H4 (cell line): ENCODE measurements at places on chromosomes 4 and X. TPM values are rescaled to one million over a fixed set of nuclear protein-coding genes. Genes with fewer than 3 reads are reported as not detected.
A peak's percentile ranks its signal among the peaks of the same experiment; 100 is the strongest.

Gene ATP2B3
- total RNA-seq = not detected in 2 replicates

Gene RNF212
- not detected in 2 replicates for total RNA-seq

Gene H2BW2
- total RNA-seq = not detected in 2 replicates

Gene BCLAF3
- total RNA-seq = 1.7 and 1.9 TPM in 2 replicates

Gene LRRC66
- 0.15 TPM in 1 of 2 replicates, not detected in the other for total RNA-seq

Gene XAGE2
- total RNA-seq = not detected in 2 replicates

Gene FAM184B
- total RNA-seq = 0.08 TPM in 1 of 2 replicates, not detected in the other

- DNase-seq = no peak
Measured at GRCh38 chr4:184762100-184762499, 28.2 kb upstream of the CENPU start.

DNA sequence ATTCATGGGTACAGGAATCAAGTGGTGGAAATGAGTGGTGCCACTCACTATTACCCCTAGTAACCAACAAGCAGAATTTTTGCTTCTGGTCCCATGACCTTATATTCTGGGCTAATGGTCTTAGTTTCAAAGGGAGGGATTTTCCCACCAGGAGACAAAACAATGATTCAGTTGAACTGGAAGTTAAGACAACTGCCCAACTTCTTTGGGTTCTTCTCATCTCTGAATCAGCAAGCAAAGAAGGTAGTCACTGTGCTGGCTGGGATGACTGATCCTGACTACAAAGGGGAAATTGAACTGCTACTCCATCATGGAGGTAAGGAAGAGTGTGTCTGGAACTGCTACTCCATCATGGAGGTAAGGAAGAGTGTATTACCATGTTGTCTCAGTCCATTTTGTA lies 87.2 kb downstream of the IL13RA2 start:
- no peak for DNase-seq

- DNase-seq = peak; percentile 74
Measured at GRCh38 chr4:18075823-18076433, 54.4 kb upstream of the LCORL start.

DNA sequence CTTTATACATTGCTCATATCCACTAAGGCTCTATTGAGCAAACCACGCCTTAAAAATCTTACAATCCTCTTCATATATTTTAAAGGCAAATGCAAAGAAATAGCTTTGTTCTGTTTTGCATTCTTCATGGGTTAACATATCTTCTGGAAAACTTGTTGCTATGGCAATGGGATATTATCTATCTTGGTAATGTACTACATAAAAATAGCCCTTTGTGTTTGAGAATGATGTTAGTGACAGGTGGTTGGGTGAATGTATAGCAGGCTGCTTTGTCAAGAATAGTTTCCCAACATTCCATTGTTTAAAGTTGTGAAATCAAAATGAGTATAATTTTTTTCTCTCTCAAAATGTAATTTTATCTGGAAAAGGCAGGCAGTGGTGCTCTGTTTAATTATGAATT lies 16.8 kb downstream of the REPS2 start:
- DNase-seq = no peak

DNA sequence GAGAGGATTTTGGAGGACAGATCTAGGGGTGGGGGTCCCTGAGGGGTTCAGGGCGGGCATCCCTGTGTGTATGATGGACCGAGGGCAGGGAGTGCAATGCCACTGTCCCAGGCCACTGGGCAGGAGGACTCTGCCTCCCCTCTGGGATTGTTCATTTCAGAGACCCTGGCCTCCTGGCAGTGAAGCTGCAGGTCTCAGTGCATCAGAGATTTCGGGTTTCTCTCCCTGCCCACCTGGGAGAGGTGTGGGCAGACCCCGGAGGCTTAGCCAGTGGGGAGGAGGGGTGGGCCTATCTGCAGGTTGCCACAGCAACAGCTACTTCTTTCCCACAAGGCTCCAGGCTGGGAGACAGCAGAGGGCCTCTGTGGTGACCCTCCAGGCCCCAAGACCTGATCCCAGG lies 80.1 kb upstream of the LRPAP1 start:
- DNase-seq = no peak

DNA sequence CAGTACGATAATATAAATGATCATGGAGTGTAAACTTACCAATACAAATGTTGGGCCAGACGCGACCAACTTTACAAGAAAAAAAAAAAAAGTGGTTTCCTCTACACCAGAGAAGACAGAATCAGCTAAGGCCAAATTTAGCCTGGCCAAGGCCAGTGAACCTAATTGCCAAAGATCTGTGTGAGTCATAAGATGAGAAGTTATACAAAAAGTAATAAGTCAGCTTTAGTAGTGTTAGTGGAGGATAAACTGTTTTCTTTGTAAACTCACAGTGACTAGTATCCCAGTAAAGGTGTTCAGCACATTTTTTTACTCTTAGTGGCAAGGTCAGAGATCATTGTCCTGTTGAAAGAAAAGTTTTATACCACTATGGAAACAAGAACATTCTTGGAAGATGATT lies 531.4 kb upstream of the TECRL start:
- DNase-seq = peak; percentile 53

GRCh38 chrX:109294097-109294814 lies 187.6 kb downstream of the GUCY2F start:
- no peak for DNase-seq

GRCh38 chrX:131571348-131571747 lies 27.5 kb downstream of the OR13H1 start:
- DNase-seq = no peak

GRCh38 chr4:150302553-150302952 lies 224.3 kb downstream of the DCLK2 start:
- DNase-seq = peak; percentile 96

DNA sequence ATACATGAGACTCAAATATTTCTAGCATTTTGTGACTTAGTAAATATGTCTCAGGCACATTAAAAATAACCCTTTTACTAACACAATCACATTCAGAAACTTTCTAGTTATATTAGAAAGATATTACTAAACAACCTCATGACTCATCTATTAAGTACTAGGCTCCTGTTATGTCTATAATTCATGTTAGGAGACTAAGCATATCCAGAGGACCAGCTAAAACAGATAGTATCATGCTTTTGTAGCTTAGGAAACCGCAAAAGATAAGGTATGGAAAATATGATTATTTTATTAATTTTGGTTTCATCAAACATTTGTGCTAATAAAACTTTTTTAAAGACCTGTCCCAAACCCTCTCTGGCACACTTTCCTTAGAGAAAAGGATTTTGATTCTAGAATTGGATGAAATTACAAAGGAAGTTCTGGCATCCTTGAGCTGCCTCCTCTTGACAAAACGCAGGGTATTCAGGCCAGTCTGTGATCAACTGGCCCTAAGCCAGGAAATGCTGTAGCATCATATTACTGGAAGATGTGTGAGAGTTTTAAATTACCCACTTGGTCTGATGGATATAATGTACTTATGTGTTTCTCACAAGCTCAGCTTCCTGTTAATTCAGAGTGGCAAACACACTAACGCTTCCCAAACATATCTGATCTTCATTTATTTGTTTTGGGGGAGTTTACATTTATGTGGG lies 60.4 kb downstream of the NRK start:
- DNase-seq = peak; percentile 26

DNA sequence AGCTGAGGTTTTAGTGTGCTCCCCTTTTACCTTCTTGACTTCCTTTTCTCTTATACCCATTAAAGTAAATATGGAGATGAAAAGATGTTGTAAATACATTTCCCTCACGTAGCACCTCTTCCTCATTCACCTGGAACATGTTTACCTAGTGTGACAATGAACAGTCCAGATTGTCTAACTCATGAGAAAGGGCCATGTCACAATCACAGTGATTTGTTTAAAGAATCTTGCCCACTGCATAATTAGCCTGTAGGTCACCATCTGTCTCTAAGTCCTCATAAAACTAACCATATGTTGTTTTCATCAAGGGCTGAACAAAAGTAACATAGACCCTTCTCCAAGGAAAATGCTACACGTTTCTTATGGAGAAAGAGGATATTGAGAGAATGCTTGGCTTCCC lies 85.7 kb downstream of the TSPAN5 start:
- DNase-seq = peak; percentile 11

DNA sequence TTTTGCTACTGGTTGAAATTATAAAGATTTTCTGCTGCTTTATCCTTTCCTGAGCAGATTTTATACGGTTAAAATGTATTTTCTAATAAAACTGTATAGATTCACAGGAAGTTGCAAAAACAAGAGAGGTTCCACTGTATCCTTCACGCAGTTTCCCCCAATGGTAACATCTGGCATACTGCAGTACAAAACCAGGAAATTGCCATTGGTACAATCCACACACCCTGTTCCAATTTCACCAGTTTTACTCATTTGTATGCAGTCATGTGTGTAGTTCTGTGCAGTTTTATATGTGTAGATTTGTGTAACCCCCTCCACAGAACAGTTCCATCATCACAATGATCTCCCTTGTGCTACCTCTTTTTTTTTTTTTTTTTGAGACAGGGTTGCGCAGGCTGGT lies 20.0 kb downstream of the DDX3X start:
- no peak for DNase-seq
